ENCODE measurements at places on chromosomes 7 and 10.

DNA sequence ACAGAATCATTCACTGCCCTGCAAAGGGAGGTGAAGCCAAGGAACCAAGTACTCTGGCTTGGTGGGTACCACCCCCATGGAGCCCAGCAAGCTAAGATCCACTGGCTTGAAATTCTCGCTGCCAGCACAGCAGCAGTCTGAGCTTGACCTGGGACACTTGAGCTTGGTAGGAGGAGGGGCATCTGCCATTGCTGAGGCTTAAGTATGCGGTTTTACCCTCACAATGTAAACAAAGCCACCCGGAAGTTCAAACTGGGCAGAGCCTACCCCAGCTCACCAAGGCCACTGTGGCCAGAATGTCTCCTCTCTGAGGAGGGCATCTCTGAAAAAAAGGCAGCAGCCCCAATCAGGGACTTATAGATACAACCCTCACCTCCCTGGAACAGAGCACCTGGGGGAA, 1050.0 kb upstream of the GHITM start:
- DNase-seq: no peak

- DNase-seq: no peak
These were observed 172.3 kb downstream of the CHRM2 start for GRCh38 chr7:137040745-137041144.

- DNase-seq: no peak
These were observed 171.9 kb upstream of the LRRN3 start for GRCh38 chr7:110918949-110919548.

GRCh38 chr7:114821030-114821900, 100.6 kb upstream of the MDFIC start:
- no peak for DNase-seq

GRCh38 chr10:127968027-127968441, 61.1 kb downstream of the PTPRE start:
- DNase-seq: no peak

- DNase-seq: no peak
These were observed 792.9 kb upstream of the GHITM start for GRCh38 chr10:83346266-83346910.

GRCh38 chr10:4632757-4633156, 193.2 kb upstream of the AKR1E2 start:
- DNase-seq: no peak

DNA sequence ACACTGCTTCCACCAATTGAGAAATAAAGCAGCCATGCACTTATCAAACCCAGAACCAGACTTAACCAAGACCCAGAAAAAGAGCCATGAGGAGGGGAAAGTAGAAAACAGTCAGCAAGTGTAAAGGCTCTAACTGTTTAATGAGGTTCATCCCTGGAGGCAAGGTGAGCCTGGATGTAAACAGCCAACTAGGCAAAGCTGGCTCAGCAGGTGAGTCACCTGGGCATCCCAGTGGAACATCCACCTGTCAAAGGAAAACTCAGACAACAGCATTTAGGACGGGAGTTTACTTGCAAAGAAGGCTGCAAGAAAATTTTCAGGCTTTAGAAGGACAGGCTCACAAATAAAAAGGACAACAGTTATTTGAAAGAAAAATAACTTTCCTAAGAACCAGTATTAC, 153.0 kb downstream of the SNX13 start:
- no peak for DNase-seq

DNA sequence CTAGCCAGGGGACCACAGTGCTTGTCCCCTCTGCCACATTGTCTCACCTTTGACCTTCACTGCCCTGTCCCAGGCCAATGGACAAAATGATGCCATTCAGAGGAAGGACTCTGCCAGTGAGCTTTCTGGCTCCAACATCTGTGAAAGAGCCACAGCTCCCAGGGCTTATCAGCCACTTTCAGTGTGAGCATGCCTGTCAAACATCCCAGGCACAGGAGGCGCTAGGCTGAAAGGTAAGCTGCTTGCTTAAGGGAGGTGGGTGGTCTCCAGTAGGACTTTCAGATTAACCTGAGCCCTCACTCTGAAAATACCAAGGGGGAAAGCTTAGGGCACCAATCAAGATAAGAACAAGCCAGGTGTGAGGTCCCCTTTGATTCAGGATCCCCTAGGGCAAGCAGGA, 59.8 kb upstream of the GDF10 start:
- no peak for DNase-seq

DNA sequence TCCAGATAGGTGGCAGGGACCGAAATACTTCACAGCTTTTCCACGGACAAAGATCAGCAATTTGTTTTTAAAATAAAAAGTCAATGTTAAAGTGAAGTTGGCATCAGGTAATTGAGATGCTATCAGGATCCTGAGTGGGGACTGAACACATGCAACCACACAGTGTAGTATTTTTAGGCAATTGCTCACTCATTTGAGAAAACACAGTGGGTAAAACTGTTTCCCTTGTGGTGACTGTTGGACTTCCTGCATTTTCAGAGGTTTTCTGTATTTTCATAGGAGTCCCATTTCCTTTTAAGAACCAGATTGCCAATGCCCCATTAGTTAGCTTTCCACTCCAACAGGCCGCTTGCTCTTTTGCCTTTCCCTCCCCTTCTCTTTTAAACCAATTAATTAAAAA, 159.5 kb upstream of the ZNF32 start:
- DNase-seq: no peak

DNA sequence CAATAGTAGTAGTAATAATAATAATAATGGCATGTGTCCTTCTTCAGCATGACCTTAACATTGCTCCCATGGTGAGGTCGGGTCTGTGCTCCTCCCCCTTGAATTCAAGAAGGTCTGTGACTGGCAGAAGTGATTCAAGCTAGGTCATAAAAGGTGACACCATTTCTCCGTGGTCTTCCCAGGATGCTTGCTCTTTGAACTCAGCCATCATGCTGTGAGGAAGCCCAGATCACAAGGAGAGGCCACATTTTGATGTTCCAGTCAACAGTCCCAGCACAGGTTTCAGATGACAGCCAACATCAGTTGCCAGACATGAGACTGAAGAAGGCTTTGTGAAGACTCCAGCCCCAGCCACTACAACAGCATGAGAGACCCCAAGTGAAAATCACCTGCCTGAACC, 83.9 kb downstream of the SEPTIN14 start:
- DNase-seq: no peak

GRCh38 chr7:19009241-19009935, 108.0 kb downstream of the TWIST1 start:
- no peak for DNase-seq

- DNase-seq: no peak
These were observed 64.9 kb downstream of the CELF2 start for GRCh38 chr10:11082526-11082925.

- DNase-seq: no peak
These were observed 329.8 kb upstream of the MBL2 start for GRCh38 chr10:53102424-53102823.

DNA sequence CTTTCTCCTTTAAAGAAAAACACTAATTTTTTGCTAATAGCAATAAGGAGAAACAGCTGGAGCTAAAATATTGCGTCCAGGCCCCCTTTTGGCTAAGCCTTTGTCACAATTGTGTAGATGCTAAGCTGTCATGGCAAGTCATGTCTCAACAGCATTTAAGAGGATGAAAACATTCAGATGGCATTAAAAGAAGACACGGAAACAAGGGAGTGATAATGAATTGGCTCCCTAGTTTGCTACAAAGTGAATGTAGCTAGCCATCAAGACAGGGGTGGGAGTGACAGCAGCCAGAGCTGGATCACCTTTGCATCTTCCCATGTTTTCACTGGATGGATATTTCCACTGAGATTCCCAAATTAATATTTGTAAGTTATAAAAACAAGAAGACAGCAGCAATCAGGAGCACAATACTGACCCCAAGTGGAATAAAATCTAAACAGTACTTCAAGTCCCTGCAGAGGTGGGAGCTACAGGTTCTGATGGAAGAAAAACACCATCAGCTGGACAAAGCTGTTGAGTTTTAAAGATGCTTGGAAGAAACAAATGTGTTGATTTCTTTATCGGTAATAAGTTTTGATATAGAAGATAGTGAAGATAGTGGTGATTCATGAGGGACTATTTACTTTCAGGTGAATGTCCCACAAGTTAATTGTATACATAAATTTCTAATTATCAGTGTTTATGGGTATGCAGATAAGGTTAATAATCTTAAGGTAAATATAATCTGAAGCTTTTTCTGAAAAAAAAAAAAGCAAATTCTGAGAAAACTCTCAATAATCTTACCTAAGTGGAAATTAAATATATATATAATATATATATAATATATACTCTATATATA, 129.4 kb downstream of the SLC16A9 start:
- no peak for DNase-seq

- DNase-seq: no peak
These were observed 83.7 kb downstream of the JMJD1C start for GRCh38 chr10:63382066-63382465.

DNA sequence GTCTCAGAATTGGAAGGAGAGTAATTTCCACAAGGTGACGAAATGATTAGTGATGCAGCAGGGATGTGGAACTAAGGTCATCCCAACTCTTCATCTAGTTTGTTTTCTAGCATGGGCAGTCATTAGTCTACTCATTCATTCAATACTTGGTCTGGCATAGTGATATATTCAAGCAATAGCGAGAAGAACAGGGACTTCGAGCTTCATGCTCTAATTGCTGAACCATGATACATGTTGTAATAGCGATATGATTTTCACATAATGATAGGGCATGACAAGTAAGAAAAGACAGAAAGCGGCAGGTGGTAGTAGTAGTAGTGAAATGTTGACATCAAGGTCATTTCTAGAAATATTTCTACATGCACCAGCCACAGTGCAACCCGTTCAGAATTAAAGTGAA, 652.1 kb downstream of the PHTF2 start:
- no peak for DNase-seq

GRCh38 chr7:117061751-117062150, 108.5 kb downstream of the ST7 start:
- DNase-seq: no peak

- peak; percentile 36 for DNase-seq
These were observed 45.9 kb upstream of the KCNIP2 start for GRCh38 chr10:101889256-101890210.

- no peak for DNase-seq
These were observed 12.9 kb upstream of the KCP start for GRCh38 chr7:128923411-128923800.

- no peak for DNase-seq
These were observed 608 bp downstream of the ENTPD7 start for GRCh38 chr10:99659868-99660366.

DNA sequence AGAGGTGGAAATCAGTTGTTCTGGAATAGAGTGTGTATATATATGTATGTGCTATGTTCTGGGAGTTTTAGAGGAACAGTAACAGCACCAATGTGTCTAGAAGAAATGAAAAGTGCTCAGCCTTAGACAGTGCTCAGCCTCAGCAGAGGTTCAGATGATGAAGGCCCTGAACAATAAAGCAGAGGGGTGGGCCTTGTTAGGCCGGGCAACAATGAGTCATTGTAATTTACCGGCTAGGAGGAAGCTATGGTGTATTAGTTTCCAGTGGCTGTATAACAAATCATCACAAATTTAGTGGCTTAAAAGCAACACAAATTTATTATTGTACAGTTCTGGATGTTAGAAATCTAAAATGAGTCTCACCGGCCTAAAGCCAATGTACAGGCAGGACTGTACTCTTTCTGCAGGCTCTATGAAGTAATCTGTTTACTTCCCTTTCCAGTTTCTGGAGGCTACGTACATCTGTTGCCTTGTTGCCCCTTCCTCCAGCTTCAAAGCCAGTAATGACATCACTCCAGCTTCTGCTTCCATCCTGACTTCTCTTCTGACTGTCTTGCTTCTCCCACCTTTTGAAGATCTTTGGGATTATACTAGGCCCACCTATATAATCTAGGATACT, 84.6 kb downstream of the CH25H start:
- no peak for DNase-seq

GRCh38 chr7:12729112-12729511, 41.7 kb downstream of the ARL4A start:
- DNase-seq: no peak

DNA sequence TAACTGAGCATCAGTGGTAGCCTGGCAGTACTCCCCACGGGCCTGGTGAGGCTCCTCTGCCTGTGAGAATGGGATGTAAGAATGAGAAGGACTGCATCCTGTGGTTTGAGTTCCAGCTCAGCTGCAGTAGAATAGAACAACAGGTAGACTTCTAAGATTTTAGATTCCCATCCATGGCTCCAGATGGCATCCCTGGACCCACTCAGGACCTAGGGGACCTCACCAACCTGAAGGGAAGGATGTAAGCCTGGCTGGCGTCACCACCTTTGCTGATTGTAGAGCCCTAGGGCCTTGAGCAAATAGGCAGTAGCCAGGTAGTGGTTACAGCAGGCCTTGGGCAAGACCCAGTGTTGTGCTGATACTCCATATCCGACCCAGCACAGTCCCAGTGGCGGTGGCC, 9.6 kb upstream of the AOC1 start:
- DNase-seq: no peak

DNA sequence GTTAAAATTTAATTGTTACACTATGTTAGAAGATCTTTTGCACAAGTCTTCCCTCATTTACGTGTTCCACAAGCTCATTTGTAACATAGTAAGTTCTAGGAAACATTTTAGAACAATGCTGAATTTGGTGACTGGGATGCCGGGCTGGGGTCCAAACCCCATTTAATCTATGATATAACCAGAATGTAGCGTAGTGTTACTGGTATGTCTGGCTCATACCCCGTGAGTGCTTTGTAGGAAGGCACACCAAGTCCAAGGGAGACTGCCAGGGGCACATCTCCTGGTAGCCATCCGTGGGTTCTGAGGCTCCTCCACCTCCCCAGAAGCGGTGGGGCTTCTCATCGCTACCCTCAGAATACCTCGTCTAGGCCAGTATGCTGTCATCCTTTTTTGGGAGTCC, 21.3 kb upstream of the TMEM236 start:
- DNase-seq: no peak

Measured in activated CD8-positive, alpha-beta memory T cell treated with anti-CD3 and anti-CD28 coated beads for 1 hour (primary cell).